ENCODE measurements at places on chromosomes 5 and 9.

DNA sequence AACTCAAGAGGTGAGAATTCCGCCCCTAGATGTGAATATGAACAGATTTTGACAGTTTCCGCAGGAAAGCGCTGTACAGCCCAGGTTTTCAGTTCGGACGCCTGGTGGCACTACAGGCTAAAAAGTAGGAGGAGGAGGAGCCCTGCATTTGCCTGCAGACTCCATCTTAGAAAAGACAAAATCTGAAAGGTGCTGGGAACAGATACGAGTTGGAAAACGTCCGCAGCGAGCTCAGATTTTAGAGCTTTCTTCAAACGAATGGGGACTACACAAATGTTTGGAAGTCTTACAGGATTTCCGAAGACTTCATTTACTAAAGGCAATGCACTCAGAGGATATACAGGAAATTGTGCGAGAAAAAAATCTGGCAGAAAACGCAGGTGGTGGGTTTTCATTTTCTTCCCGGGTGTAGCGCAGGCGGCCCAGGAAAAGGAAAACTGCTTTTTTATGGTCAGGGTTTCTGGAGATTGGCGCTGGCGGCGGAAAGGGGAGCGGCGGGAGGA lies 9.9 kb upstream of the PCDHB2 start:
- ATAC-seq: peak; percentile 62

DNA sequence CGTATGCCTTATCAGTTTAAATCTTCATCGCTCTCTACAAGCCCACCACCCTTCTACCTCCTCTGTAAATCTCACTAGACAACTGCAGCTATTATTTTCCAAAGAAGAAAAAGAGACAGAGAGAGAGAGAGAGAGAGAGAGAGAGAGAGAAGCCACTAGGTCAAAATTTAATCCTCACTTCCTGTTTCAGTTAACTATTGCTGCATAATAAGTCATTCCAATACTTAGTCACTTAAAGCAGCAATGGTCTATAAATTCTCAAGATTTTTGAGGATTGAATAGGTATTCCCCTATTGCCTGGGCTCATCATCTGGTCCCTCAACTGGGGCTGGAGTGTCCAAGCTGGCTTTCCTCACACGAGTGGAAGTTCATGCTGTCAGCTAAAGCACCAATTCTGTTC lies 68.8 kb downstream of the ITGA1 start:
- no peak for ATAC-seq

- no peak for ATAC-seq
Observed at GRCh38 chr9:93091453-93092081, 4.5 kb upstream of the CARD19 start.

DNA sequence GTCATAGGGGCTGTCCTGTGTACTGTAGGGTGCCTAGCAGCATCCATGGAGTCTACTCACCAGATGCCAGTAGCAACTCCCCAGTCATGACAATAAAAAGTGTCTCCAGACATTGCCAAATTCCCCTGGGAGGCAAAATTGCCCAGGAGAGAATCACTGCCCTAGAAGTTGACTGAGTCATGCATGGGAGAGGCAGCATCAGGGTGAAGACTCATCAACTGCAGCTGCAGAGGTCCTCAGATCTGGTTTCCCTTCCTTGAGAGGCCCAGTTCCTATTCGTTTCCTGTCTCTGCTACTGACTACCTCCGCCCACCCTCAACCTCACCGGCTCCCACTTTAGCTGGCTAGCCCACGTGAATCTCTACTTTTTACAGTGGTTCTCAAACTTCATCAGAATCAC lies 88.6 kb upstream of the AGXT2 start:
- ATAC-seq: no peak

GRCh38 chr9:114025760-114026159 lies 52.3 kb downstream of the AMBP start:
- no peak for ATAC-seq

DNA sequence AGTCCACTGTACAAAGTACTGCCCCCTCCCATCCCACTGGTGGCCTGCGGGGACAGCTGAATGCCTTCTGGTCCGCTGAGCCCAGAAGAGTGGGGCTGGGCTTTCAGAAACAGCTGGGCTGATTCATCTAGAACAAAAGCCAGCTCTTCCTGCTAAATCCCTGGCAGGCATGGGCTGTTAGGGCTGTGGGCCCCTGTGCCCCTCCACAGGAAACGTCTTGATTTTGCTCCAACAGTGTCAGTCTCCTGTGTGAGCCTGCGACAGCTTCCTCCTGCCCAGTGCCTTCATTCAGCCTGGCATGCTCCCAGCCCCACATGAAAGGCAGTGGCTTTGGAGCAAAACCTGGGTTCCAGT lies 6.9 kb upstream of the GSN start:
- ATAC-seq: peak; percentile 32

DNA sequence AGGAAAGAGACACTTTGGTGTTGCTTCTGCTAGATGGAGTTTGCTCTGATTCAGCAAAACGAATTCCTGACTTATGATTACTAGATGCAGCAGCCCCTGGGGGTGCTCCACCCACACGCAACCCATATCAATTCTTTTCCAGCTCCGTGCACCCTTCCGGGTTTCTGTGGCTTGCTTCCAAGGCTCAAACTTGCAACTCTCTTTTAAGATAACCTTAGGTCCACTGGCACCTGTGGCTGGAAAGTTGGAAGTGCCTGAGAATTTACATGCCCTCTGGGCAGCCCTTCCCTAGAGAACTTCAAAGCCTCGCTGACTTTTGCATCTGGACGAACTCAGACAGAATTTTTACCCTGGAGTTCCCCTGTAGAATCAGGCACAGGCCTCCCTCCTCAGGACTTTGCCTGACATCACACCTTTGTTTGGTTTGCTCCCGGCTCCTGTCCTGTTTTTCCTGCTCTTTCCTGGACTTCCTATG lies 224.9 kb downstream of the SNX18 start:
- no peak for ATAC-seq

DNA sequence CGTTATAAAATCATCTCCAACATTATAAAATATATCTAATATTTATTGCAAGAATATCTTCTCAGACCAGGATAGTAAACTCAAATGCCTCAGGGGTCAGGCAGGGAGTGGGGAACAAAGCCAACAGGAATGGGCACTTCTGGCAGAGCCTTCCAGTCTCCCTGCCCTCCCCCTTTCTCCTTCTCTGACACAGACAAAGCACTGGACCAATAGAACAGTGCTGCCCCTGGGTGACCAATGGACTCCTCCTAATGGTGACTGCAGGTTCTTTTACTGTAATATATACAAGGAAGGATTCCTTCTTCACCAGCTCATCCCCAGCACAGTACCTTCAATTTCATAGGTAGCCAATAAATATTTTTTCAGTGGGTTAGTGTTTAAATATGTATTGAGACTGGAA lies 31.1 kb upstream of the MAMDC2 start:
- no peak for ATAC-seq

GRCh38 chr5:140243706-140244250 lies 59.1 kb downstream of the PFDN1 start:
- ATAC-seq: no peak

DNA sequence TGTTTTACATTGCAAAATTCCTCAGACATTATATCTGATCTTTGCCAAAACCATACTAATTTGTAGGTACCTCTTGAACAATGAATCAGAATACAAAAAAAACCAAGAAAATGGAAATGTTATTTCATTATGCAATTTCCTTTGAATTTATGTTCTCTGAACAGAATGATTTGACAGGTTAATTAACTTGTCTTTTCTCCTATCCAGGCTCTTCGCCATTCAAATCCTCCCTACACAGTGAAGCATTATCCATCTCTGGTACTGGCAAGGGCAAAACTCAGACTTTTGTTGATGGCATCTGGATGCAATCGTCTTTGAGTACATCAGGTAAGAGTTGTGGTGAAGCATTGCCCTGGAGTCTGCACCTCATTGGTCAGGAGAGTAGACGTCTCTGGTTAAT lies 655.7 kb upstream of the ITGA1 start:
- no peak for ATAC-seq

DNA sequence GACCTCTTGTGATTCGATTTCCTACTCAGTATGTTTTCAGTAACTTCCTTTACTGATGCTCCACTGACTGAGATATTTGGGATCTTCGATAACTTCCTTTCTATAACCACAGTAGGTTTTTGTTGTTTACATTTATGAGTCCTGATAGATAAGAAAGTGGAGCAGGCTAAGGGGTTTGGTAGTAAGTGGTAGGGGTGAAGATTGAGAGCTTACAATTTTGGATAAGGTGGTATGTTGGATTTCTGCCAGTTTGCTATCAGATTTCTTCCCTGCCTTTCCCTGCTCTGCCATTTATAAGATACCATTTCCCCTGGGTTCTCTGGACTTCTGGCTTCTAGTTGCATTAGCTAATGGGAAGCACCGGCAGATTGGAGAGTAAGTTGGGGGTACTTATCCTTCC lies 7.9 kb upstream of the NDUFS4 start:
- no peak for ATAC-seq

DNA sequence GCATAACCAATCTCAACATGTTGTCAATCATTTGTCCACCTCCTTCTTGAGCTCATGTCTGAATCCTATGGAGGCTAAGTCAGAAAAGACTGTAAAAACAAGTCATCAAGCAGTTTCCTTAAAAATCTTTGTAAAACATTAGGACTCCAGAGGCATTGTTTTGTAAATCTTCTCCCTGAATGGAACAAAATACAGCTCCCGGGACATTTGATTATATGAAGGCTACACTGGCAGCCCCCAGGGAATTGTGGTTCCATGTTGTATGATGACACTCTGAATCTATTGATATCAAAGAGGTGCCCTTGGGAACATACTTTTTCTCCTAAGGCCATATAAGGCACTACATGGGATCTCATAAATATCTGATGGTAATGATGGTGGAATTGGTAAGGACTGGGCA lies 83.2 kb upstream of the NUDT12 start:
- ATAC-seq: no peak

DNA sequence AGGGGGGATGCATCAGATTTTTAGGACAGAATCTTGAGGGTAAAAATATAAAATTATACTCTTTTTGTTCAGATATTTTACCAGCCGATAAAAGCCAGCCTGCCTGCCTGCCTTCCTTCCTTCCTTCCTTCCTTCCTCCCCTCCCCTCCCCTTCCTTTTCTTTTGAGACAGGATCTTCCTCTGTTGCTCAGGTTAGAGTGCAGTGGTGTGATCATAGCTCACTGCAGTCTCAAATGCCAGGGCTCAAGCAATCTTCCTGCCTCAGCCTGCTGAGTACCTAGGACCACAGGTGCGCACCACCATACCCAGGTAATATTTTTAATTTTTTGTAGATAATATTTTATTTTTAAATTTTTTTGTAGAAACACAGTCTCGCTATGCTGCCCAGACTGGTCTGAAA lies 330.0 kb downstream of the CCDC171 start:
- no peak for ATAC-seq

- ATAC-seq: no peak
Observed at GRCh38 chr9:125529589-125530515, 177.2 kb downstream of the MAPKAP1 start.

- no peak for ATAC-seq
Observed at GRCh38 chr5:150181766-150182545, 7.9 kb upstream of the SLC6A7 start.

- no peak for ATAC-seq
Observed at GRCh38 chr5:78586251-78586650, 62.3 kb downstream of the LHFPL2 start.

DNA sequence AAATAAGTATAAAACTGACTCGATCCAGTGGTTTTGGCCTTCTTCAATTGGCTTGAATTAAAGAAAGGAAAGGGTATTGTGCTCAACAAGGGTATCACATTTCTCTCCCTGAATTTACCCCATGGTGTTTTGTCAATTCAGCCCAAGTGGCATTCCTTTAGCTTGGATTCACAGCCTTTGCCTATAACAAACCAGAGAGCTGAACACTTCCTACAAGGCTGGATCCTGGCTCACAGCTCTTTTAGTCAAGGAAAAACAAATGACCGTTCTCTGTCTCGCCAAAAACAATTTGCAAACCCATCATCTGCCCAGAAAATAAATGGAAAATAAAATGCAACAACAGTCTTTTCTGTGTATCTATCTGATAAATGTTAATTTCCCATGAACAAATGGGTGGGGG lies 5.7 kb downstream of the ZNF366 start:
- ATAC-seq: no peak

DNA sequence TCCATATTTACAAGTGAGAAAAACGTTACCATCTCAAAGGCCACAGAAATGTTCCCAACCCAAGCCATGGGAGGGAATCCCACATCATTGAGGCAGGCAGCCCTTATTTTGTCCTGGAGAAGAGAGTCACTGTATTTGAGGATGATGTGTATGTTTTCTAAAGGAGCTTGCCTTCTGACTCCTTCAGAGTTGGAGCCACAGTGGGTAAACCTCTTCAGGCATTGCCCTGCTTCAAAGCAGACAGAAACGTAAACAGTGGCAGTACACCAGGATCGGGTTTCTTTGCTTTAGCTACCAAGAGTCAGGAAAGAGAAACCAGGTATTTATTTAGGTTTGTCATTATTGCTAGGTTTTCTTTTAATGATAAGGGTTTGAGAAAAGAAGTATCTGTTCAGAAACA lies 45.7 kb downstream of the MUSK start:
- ATAC-seq: no peak

GRCh38 chr5:145984072-145984471 lies 47.7 kb downstream of the SH3RF2 start:
- no peak for ATAC-seq

GRCh38 chr5:99334936-99335335 lies 406.1 kb upstream of the CHD1 start:
- no peak for ATAC-seq

DNA sequence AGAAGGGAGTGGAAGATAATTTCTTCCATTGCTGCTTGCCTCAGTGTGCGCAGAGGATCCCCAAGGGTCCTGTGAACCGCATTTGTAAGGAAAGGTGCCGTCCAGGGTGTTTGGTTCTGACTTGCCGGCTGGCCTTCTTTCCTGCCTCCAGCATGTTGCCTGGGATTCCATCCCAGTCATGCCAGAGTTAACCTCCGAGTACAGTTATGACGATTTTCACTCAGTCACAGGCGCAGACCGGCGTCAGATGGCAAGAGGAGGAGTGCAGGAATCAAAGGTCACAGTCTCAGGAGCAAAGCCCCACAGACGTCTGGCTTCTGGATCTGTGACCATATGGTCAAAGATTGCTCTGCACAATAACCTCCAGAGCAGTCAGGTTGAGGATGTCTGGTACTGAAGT lies 5.9 kb upstream of the GADD45G start:
- ATAC-seq: no peak

DNA sequence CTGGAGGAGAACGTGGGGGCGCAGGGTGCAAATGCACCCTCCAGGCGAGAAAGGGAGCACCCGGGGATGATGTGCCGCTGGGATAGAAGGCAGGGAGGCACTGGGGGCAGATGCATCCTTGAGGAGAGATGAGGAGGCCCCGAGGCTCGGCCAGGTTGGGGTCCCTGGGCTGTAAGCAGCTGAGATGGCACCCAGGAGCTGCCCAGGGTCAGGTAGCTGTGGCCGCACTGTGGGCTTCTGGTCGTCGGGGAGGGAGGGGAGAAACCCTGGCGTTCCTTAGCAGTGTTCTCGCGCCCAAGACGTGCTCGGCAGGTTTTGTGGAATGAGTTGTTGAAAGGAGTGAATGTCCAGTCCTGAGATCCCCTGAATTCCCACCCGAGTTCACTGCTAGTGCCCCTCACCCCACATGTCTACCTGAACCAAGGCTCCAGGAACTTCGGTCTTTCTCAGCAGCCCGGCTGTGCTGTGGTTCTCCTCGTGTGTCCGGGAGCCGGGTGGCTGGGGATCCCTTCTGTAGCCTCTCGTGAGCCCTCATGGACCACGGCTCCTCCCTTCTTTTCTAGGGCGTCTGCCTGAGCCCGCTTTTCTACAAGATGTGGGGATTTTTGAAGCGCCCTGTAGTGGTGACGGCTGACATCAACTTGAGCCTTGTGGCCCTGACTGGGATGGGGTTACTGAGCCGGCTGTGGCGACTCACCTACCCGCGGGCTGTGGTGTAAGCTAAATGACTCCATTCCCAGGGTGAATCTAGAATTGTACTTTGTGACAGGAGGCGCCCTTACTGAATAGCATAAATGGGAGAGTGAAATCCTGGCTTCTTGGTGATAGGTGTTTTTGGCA lies 1.1 kb downstream of the POMT1 start:
- no peak for ATAC-seq

All from gastroesophageal sphincter (tissue), 4 donors.